ENCODE measurements at places on chromosomes 12 and 14. TPM values are rescaled to one million over a fixed set of nuclear protein-coding genes. Genes with fewer than 3 reads are reported as not detected.

Gene FOXN4
- 0.12 TPM for total RNA-seq

DNA sequence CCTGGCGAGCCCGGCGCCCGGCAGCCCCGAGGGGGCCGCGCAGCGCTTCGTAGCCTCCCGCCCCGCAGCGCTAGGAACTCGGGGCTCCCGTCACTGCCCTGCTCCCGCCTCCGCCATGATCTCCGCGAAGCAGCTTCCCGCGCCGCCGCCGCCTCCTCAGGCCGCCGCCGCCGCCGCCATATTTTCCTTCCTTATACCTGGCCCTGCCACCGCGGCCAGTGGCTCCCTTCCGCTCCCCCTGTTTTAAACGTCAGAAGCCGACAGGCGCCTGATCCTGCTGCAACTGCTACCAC, 286 bp downstream of the PPP4R3A start:
- DNase-seq = no peak

Gene TGM1
- total RNA-seq = 2.6 TPM

- DNase-seq = no peak
These were observed 49.9 kb downstream of the DIP2B start for GRCh38 chr12:50554651-50555050.

DNA sequence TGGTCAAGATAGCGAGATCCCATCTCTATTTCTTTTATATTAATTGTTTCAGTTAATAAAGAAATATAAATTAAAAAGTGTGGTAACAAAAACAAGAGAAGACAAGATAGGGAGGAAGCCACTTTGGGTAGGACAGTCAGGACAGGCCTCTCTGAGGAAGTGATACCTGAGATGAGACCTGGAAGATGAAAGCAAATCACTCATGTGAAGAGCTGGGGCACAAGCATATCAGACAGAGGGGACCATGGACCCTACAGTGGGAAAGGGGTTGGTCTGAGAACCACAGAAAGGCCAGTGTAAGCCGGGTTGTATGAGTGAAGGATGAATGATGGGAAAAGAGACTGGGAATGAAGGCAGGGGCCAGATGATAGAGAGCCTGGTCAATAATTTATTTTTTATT, 1.8 kb upstream of the MED6 start:
- DNase-seq = no peak

Gene PLEK2
- 12.8 TPM for total RNA-seq

DNA sequence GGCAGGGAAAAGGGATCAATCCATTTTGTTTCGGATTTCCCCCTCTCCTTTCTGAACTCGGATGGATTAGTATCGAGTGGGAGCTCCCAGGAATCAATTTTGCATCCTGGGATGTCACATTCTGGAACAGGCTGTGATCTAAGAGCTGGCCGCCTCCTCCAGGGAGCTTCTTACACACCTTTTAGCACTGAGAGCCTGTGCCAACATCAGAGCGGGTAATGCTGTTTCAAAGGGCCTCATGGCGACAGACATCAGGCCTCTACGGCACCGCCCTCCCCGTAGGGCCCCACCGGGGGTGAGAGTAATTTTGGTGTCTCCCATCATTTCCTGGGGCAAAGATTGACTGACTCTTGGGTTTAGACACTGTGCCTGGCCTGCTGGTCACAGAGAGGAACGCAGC, 2.7 kb downstream of the GALNT9 start:
- DNase-seq = no peak

Gene ANKLE2
- total RNA-seq = 83.8 TPM

All from Daoy (cell line).